Heart left ventricle (tissue), 16 donors: ENCODE measurements at places on chromosomes 3 and 15. TPM values are rescaled to one million over a fixed set of nuclear protein-coding genes. Genes with fewer than 3 reads are reported as not detected.

DNA sequence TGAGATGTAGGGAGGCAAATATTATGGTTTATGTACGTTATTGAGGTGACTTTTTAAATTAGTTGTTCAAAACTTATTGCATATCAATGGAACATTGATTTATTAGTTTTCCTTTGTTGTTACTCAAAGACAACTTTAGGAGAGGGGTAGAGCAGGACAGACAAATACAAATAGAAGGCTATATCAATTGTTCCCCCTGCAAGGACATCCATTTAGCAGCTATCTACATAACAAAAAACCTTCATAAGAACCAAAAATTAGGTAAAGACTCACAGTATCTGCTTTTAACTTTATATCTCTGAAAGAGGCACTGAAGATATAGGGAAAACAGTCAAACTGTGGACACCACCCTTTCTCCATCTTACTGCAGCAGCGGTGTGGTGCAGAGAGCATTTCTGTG is 958.8 kb downstream of the DIPK2A start:
- H3K27ac ChIP-seq, result no peak overlapping the region
- no peak for DNase-seq
- no peak overlapping the region for H3K4me3 ChIP-seq
- H3K36me3 ChIP-seq, result no peaks in the 10 kb centered on the region

- H3K27me3 ChIP-seq, result peaks cover 3% of the 10 kb centered on the region
- peak; percentile 80 for DNase-seq
- peak within 1 kb of the TSS; percentile 95 for H3K27ac ChIP-seq
- H3K36me3 ChIP-seq, result no peaks in the 10 kb centered on the region
Observed at GRCh38 chr3:138608322-138609135, at the start of gene FAIM. TSS of gene FAIM (plus strand) at chr3:138608771. CDS start at chr3:138619727, 10,956 bp downstream.

DNA sequence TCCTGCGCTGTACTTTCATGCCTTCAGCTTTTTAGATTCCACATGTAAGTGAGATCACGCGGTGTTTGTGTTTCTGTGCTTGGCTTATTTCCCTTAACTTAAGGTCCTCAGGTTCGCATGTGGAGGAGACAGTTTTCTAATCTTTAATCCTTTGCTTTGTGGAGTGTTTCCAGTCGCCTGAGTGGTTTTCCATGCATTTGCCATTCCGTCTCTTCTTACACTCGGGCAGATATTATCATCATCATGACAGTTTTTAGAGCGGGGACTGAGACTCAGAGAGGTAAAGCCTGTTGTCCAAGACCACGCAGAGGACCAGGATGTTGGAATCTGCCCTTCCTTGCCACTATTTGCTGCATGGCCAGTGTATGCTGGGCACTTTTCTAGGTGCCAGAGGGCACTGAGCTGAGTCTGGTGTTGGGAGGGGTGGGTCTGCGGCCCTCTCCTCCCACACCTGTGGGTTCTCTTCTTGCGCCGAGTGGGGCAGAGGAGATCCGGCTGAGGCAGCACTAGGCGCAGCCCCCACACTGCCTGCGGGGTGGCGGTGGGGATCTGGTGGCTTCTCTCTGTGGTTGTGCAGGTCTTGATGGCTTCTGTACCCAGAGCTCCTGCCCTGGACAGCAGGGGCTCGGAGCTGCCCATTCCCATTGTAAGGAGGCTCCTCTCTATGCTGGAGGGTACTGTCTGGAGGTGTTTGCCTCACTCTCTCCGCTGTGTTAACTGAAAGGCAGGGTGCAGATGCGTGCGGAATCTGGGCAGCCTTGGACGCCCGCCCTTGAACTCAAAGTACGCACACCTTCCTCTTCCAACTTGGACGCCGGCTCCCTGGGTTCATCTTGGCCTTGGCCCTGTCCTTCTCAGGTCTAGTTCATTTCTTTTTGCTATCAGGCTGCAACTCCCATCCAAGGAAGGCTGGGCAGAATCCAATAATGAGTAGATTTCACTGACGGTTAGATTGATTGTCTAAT is 156.0 kb upstream of the RGMA start:
- no peaks in the 10 kb centered on the region for H3K27me3 ChIP-seq
- no peak overlapping the region for H3K4me3 ChIP-seq
- peaks cover 5% of the 10 kb centered on the region for H3K4me1 ChIP-seq
- no peaks in the 10 kb centered on the region for H3K36me3 ChIP-seq
- no peak for DNase-seq

DNA sequence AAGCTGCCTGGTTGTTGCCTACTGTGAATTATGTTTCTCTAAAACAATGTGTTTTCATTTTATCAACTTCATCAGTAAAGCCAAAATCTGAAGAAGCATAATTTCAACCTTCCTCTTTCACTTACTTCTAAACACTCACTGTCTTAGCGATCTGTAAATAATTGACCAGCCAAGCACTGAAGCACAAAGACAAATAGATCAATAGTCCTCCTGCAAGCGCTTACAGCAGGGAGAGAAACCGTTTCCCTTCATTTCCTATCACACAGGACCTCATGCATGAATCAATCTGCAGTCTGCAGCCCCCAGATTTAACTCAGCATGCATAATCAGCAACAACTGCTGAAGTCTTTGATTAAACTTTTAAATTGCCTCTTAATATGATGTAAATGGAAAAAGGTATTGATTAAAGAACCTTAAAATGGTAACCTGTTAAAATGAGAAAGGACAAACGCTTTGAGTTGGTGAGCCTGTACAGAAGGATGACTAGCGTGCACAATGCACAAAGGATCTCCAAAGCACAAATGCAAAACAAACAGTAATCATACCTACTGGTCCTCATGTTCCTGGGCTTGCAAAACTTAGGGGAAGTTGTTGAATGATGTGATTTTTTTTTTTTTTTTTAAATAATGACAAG is 370.2 kb upstream of the ZNF385D start:
- DNase-seq, result no peak
- H3K36me3 ChIP-seq, result no peaks in the 10 kb centered on the region
- no peak overlapping the region for H3K4me3 ChIP-seq
- H3K4me1 ChIP-seq, result no peaks in the 10 kb centered on the region
- H3K27ac ChIP-seq, result no peak overlapping the region

DNA sequence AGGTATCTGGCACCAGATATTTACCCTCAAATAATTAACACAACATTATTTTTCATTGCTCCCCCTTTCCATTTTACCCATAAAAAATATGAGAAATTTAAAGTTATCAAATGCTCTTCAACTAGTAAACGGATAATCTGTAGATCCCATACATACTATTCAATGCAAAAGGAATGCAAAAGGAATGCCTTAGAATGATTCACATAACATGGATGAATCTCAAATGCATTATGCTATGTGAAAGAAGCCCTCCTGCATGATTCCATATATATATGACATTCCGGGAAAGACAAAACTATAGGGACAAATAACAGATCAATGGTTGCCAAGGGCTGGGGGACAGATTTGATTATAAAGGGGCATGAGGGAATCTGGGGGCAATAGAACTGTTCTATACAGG is 195.7 kb downstream of the STT3B start:
- no peaks in the 10 kb centered on the region for H3K36me3 ChIP-seq
- no peak for DNase-seq
- H3K4me3 ChIP-seq, result no peak overlapping the region
- H3K27ac ChIP-seq, result no peak overlapping the region
- peaks cover 3% of the 10 kb centered on the region for H3K4me1 ChIP-seq

- DNase-seq, result no peak
- no peaks in the 10 kb centered on the region for H3K27me3 ChIP-seq
- no peak overlapping the region for H3K27ac ChIP-seq
- H3K4me3 ChIP-seq, result no peak overlapping the region
Observed at GRCh38 chr3:157220883-157221282, 60.9 kb upstream of the CCNL1 start.

DNA sequence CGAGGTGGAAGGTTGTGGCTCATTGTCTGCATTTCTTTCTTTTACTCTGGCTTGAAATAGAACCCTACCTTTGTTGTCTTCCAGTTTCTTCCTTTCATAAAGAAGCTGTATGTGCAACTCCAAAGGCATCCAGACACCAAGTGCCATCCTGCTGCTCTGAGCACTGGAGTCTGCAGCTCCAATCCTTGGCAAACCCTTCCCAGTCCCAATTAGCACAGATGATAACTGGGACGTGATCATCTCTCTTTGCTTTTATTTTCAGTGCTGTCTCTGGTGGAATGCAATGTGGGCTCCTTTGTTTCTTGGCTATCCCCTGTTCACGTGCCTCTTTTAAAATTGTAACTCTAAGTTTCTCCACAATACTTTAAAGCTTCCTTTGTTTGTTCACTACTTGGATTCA is 140.9 kb downstream of the AQP9 start:
- H3K4me3 ChIP-seq, result no peak overlapping the region
- H3K36me3 ChIP-seq, result no peaks in the 10 kb centered on the region
- no peak overlapping the region for H3K27ac ChIP-seq
- no peaks in the 10 kb centered on the region for H3K4me1 ChIP-seq
- DNase-seq, result no peak

The P2RY14 gene
- total RNA-seq, result 3.2 TPM

The GOLGA8S gene
- total RNA-seq, result 0.72 TPM
